ENCODE measurements at places on chromosomes 1 and 21.

GRCh38 chr1:191905781-191906180 is 252.5 kb upstream of the RGS18 start:
- no peak for DNase-seq

DNA sequence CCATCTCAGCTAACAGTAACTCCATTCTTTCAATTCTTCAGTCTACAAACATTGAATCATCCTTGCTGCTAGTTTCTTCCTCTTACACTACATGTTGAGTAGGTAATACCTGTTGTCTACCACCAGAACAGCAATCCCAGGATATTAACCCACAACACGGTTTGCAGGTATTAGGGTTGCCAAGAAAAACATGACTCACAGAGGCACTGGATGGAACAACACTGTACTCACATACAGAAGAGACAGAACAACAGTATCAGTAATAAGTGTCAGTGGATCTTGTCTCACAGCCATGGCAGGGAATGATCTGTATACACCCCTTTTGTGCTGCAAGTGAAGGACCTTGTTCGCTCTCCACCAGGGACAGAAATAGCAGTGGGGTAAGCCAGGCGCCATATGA is 212.1 kb downstream of the GPR52 start:
- no peak for DNase-seq

DNA sequence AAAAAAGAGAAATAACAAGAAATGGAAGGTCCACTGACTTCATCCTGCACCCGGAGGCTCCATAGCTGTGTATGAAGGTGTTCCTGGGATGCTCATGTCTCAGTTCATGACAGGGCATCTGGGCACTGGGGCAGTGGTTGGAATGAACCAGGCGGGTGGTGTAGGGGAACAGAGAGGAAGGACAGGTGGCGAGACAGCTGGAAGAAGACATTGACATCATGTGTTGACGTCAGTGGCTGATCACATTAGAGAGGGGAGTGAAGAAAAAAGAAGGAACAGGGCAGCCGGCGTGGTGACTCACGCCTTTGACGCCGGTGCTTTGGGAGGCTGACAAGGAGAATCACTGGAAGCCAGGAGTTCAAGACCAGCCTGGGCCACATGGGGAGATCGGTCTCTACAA is 50.1 kb downstream of the HUNK start:
- peak; percentile 30 for DNase-seq

- no peak for DNase-seq
These were observed 18.2 kb downstream of the TSNAX start for GRCh38 chr1:231546693-231547092.

DNA sequence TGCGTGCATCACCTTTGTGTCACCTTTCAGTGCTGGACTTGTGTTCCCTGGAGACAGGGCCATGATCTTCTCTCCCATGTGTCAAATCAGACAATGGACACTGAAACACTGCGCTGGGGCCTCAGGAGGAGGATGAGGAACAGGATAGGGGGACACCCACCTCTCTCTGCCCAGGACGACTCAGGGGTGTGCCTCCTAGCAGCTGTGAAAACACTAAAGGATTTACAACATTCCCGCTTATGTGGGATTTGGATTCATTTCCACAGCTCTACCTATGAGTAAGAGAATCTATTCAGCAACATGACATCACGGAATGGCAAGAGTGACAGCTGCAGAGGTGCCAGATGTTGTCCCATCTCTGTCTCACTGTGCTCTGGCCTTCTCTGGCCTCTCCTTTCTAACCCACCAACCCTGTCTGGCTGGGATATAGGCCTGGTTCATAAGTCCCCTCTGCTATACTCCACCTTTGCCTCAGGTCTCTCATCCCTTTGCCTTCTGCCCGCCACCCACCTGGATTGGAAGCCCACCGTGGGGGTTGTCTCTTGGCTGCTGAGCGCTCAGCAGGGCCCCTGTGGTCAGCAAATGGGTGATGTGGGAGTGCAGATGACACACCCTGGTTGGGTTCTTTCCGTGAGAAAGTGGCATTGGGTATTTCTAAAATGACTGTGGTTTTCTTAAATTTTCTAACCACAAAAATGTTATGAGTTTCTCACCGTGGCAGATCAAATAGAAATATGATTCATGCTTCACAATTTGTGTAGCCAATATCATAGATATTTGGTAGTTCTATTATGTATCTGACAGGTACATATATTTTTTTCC is 47.1 kb upstream of the TLR5 start:
- DNase-seq = no peak

GRCh38 chr1:11629184-11630016 is 24.8 kb downstream of the FBXO2 start:
- DNase-seq = peak; percentile 42

DNA sequence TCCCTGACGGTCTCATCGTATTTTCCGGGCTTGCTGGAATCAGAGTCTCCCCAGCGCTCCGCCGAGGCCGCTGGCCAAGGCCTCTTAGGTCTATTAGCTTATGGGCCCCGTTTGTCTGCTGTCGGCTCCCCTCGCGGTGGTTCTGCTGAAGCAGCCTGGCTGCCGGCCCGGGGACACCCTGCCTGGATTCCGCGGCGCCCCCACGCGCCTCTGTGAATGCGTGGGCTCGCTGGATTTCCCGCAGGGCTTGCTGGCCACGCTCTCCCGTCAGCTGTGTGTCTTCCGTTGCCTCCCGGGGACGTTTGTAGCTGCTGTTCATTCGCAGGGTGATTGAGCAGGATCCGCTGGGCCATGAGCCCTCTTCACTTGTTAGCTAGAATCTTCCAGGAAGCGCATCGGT is 8.4 kb downstream of the LRRC3 start:
- no peak for DNase-seq

GRCh38 chr1:230861970-230862595 is 6.2 kb downstream of the C1orf198 start:
- no peak for DNase-seq

DNA sequence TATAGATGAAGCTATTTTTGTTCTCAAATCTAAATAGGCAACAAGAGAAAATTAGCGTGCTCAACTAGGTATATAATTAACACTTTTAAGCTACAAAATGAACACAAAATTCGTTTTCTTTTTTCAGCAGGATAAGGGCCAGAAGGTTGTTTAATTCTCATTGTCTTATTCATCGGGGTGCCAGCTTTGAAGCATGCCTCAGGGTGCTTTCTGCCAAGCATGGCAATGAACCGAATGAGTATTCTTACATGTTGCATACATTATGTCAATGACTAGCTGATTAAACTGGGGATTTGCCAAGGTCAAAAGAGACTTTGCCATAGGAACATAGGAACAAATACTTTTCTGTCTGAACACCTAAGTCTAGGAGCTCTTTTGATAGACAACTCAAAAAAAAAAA is 102.0 kb upstream of the MAP1LC3C start:
- no peak for DNase-seq

GRCh38 chr1:226475142-226475511 is 67.2 kb upstream of the PARP1 start:
- DNase-seq = no peak

- no peak for DNase-seq
These were observed 277.6 kb downstream of the PLPP3 start for GRCh38 chr1:56301791-56302190.

DNA sequence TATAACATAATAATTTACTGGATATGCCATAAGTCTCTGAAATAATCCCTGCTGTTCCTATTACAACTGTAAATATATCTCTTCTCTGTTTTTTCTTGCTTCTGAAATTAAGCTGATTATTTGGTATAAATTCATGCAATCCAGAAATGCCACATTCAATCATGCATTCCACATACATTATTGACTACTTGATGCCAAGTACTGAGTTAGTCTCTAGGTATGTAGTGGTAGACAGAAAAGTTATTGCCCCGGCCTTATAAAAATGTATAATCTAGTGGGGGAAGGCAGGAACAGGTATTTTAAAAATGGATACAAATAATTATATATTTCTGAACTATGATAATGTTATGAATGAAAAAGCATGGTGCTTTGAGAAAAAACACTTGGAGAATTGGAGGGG is 338.6 kb upstream of the SNX7 start:
- DNase-seq = no peak

DNA sequence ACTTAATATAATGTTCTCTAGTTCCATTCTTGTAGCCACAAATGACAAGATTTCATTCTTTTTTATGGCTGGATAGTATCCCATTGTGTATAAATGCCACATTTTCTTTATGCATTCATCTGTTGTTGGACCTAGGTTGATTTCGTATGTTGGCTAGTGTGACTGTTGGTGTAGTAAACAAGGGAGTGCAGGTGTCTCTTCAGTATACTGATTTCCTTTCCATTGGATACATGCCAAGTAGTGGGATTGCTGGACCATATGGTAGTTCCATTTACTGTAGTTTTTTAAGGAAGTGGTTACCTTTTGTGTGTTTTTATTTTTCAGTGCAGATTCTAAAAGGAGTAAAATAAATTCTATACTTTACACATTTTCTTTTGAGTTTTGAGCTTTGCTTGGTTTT is 5.7 kb downstream of the PARK7 start:
- peak; percentile 5 for DNase-seq

DNA sequence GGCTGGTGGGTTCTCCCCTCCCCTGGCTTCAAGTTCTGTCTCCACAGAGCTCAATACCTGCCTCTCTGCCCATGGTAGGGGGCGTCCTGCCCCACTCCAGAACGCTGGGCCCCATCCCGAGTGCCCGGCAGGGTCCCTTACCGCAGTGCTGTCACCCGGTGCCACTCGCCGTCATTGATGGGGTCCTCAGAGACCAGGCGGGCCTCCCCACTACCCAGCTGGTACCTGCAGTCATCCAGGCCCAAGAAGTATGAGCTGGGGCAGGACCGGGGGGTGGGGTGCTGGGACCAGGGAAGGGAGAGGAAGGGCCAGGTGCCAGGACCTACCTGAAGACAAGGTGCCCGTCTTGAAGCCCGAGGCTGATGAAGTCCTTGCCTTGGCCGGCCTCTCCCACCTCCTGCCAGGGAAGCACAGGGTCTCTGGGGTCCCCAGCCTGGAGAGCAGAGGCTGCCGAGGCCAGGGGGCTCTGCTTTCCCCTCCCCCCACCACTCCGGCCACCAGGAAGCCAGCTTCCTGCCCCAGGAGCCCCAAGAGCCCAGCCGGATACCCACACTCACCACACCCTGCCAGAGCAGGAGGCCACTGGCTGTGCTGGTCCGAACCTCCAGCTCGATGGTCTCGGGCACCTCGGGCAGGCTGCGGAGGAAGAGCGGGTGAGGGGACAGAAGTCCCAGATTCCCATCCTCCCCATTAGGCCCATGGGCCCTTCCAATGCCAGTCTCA is 12.1 kb downstream of the LDLRAD2 start:
- DNase-seq = no peak

DNA sequence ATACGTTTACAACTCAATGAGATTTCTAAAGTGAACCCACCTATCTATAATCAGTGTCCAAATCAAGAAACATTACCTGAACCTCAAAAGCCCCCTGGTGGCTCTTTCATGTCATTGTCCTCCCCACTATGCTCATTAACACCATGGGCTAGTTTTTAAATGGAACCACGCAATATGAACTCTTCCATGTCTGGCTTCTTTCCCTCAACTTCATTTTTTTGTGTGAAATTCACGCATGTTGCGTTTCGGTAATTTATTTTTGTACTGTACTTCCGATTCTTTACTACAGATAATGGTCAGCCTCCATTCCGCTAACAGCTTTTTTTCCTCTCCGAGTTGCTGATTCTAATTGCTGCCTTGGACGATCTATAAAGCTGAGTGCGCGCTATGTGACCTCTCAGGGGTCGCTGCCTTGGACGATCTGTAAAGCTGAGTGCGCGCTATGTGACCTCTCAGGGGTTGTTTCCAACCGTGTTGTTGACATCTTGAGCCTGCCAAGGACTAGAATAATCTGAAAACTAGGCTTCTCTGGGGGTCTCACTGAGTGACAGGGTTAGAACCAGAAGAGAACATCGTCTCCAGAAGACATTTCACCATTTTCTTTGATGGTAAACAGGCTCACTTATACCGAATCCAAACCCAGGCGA is 1.1 kb upstream of the CACYBP start:
- DNase-seq = peak; percentile 43

DNA sequence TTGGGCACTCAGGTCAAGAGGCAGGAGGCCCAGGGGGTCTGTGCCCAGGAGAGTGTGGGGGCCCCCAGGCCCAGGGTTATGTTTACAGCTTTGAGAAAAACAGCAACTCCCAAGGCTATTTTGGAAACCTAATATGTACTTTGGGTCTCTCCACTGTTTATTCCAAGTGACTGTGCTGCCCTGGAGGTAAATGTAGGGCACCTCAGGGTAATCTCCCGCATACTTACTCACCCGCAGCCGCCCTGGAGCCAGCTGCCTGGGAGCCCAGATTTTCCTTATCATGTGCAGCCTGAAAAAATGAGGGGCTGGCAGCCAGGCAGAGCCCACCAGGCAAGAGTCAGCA is 20.0 kb downstream of the IFFO2 start:
- DNase-seq = no peak

DNA sequence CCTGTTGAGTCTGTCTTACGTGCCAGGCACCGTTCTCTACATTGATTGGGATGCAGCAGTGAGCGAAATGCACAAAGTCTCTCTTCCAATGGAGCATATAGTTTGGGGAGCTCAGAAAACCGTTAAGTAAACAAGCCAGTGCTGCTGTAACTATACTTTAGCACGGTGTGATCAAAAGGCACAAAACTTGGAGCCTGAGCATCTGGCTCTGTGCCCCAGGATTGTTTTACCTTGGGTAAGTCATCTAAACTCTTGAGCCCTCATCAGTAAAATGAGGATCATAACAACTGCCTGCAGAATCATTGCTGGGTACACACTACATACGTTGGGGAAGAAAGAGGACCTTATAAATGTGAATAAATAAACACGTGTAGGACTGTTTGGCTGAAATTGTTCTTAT is 1.8 kb downstream of the HHIPL2 start:
- DNase-seq = no peak

DNA sequence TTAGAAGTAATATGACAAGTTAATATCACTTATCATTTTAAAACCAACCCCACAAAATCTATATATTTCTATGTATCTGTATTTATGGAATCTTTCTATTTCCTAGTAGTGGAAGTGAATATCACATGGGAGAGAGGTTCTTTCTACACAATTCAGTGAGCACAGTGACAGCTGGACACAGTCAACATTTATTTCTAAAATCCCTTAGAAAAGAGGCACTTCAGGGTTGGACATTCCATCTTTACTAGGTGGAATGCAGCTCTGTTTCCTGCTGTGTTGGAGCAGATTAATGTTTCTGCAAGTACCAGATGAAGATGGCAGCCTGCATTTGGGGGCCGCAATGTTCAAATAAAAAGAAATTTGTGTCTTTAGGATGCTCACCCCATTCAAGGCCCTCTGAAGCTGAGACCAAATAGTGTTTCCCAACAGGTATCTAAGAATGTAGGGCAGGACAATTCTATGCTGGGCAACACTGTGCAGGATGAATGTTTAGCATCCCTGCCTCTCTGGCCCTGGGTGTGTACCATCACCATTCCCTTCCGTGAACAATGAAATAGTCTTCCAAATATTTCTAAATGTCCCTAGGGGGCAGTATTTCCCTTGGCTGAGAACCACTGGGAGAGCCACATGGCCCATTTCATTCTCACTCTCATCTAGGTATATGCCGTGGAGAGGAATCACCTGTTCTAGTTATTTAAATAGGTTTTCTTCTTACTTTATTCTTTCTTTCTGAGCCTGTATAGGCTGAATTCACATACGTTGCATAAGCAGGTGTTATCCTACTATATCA is 394.8 kb downstream of the PRDM2 start:
- DNase-seq = no peak

All from DMS 273 treated with DMSO at 0.1 percent for 48 hours (cell line).